ENCODE measurements at places on chromosomes 6 and 20.

DNA sequence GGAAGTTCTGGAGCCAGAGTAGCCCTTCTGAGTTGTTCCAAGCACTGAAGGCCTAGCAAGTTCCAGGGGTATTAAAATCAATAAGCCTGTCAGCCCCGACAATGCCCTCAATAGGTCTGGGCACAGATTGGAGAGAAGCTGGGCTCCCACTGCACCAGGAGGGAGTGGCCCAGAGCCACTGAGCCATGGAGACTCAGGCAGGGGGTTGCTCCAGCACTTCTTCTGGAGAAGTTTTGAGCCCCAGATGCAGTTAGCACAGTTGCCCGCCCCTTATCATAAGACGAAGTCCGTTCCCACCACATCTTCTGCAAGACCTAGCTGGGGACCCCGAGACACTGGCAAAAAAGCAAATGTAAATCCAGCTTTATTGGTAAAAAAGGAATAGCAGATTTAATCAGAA, 13.0 kb downstream of the DEFB132 start:
- no peak for DNase-seq

GRCh38 chr6:155832596-155832995, 377.0 kb upstream of the NOX3 start:
- DNase-seq = no peak

DNA sequence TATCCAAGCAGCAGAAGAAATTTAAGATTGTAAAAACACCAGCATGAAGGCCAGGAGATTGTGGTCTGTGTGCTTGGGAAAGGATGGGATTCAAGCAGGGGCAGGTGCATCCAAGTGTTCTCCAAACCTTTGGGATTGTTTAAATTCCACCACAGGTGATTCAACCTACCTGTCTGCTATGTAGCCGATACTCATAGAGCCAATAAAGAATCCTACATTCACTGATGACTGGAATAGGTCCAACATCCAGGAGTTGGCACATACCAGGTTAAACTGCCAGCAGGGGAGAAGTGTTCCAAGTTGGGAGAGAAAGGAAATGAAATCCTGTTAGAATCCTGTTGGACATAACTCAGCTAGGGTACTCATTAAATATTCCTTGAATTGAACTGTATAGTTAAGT, 2.2 kb downstream of the SLC22A2 start:
- DNase-seq = no peak

DNA sequence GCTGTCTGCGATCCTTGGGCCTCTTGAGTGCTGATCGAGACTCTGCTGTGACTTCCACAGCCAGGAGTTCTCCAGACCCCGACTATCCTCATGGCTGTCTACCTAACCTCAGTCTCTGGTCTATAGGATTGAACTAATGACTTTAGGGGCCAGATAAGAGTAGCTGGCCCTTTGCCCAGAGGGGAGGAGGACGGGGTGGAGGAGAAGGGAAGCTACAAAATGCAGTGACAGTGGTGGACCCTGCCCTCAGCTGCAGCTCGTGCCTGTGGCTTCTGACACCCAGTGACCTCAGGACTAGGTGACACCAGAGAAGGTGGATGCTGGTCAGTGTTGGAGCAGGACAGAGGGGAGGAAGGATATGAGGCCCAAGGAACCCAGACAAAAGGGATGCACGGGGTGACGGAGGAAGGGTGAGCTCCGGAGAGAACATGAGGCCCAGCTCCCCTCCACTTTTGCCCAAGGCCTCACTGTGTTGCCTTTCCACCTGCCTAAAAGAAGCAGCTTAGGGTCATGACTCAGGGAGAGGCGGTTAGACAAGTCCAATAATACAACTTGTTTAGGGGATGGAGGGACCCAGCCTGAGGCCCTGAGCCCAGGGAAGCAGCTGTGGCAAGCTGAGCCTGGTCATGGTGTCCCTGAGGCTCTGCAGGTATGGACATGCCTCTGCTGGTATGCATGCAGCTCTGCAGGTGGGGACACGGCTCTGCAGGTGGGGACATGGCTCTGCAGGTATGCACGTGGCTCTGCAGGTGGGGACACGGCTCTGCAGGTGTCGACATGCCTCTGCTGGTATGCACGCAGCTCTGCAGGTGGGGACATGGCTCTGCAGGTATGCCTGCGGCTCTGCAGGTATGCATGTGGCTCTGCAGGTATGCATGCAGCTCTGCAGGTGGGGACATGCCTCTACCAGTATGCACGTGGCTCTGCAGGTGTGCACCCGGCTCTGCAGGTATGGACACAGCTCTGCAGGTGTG, 67.7 kb downstream of the SYNJ2 start:
- no peak for DNase-seq

GRCh38 chr20:52859156-52859876, 112.8 kb upstream of the TSHZ2 start:
- DNase-seq = no peak

DNA sequence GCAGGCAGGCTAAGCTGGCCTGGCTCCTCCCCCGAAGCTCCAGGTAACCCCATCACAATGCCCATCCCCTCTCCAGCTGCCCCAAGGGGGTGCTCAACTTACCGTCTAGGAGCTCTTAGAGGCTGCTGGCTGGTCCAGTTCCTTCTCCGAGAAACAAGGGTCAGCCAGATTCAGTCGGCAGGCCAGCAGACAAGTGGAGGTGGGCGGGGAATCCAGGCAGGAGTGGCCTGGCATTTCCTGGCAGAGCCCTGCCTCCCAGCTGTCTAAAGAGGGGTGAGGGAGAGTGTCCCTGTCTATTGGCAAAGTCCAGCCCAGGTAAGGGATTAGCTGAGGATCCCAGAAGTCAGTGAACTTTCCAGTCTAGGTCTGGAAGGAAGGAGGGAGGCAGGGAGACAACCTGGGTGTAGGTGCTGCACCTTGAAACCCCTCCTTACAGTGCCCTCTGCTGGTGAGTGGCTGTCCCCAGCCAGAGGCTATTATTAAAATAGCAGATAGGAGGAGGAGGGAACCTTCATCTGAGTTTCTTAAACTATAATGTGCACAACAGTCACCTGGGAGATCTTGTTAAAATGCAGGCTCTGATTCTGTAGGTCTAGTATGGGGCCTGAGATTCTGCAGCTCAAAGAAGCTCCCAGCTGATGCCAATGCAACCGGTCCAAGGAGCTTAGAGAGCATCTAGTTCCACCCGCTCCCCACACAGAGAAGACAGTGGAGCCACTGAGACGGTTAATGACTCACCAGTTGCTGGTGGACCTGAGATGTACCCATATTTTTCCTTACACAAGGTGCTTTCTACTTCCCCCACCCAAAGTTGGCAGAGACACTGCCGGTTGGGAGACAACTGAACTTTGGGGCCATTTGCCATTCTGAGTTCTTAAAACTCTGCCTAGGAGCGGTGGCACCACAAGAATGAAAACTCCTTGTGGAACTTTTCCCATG, at the start of gene UNC5CL:
Gene UNC5CL (minus strand): TSS at position 162 of the 939 bp plus-strand sequence. CDS start 4,147 bp downstream, outside the sequence.
- DNase-seq = peak; percentile 68

DNA sequence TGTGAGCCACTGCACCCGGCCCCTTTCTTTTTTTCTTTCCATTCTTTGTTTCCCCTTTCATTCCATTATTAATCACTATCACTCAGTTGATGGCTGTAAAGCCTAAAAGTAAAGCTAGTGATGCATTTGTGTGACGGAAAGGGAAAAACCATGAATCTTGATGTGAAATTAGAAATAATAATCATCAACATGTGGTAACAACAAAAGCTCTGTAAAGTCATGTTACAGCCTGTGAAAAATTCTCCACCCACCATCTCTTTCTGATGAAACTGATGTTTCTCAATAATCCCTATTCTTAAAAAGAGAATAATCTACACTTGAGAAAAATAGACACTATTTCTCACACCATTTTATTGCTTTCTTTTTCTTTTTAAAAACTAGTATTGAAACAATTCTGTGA, 80.0 kb downstream of the CRYBG1 start:
- no peak for DNase-seq

DNA sequence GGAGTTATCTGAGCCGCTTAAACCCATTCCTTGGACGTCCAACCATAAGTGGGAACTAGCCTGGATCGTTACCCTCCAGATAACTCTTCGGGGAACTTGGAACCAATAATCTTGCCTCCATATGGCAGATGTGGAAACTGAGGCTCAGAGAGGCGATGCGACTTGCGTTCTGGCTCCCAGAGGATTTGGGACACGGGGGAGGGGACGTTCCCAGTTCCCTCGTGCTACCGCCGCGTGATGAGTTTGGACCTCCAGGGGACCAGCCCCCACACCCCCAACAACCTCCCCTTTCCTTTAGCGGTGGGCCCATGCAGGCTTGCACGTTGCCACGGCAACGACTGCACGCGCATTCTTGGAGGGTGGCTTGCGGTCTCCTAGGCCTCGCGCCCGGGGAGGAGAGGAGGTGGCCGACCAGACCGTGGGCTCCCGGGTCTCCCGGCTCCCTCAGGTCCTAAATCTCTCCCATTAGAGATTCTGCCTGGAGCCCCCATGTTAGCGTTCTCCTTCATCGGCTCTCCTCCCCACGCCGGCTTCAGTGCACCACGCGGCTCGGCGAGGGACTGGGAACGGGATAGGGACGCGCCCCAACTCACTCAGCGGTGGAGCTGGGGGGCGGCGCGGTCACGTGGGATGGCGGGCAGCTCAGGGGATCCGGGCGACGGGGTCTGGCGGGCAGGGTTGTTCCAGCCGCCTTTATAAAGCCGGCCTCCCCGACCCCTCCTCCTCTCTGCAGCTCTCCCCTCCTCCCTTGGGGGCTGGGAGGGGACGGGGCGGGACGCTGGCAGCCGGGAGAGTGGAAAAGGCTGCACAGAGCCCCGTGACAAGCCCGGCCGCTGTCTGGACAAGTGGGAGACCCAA, at the start of gene PLTP:
Gene PLTP (minus strand): TSS at position 670 of the 858 bp plus-strand sequence. CDS start 703 bp downstream, outside the sequence.
- peak; percentile 25 for DNase-seq

- no peak for DNase-seq
Observed at GRCh38 chr6:21181866-21182265, 411.7 kb upstream of the SOX4 start.

- DNase-seq = no peak
Observed at GRCh38 chr20:1775117-1775516, 117.5 kb upstream of the SIRPG start.

DNA sequence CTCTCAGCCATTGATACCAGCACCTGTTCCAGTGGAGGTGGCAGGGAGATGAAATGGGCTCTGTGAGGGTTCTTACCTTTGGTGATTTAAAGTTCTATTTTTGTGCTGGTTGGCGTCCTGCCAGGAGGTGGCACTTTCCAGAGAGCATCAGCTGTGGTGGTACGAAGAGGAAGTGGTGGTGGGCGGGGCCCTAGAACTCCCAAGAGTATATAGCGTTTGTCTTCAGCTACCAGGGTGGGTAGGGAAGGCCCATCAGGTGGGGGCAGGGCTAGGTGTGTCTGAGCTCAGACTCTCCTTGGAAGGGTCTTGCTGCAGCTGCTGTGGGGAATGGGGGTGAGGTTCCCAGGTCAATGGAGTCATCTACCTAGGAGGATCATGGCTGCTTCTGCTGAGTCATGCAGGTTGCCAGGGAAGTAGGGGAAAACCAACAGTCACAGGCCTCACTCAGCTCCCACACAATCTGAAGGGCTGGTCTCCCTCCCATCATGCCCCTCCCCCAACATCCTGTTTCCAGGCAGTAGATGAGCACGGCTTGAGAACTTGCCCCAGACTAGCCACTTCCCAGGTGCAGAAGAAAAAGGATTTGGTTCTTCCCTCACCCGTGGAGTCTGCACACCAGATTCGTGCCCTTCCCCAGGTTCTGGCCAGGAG, 46.6 kb downstream of the MOXD1 start:
- DNase-seq = peak; percentile 51

GRCh38 chr20:63409066-63409833, 48.1 kb upstream of the CHRNA4 start:
- DNase-seq = no peak

DNA sequence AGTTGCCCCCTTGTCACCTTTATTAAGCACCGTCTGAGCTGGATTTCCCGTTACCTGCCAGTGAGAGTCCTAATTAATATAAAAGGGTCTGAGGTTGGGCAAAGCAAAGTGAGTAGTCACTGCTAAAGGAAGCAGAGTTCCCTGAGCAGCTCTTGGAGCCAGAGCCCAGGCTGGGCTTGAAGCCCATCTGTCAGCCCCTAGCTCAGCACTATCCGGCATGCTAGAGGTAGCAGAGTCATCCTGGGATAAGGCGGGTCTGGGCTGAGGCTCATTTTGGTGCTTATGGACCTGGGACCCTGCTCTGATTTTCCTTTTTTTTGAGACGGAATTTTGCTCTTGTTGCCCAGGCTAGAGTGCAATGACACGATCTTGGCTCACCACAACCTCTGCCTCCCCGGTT, 46.2 kb downstream of the ADNP start:
- DNase-seq = no peak

DNA sequence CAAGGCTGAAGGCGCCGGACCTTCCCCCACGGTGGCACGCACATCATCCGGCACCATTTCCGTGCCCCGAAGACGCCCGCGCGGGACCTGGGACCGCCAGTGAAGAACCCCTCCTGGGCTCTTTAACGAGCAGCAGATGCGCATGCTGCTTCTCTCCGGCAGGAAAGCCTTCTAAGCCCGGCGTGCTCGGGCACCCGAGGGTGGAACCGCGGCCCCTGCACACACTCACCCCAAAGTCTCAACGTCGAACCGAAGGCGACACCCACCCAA, 240 bp downstream of the FOXQ1 start:
- DNase-seq = no peak

All from T-cell (primary cell).